ENCODE measurements at places on chromosomes 4 and X.

DNA sequence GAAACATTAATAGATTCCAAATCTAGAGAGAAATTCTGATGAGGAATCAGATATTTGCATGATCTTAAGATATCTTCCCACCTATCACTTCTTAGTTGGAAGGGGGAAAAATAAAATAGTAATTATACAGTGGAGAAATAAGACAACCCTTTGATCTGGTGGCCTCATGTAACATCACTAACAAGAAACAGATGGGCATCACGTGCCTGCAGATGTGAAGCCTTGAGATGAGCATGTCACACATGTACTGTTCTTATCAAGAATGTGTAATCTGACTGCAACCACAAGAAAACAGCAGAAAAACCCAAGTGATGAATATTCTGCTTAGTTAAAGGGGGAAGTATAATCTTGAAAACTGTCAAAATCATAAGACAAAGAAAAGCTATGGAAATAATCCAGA lies 31.4 kb upstream of the NKX6-1 start:
- DNase-seq = no peak

DNA sequence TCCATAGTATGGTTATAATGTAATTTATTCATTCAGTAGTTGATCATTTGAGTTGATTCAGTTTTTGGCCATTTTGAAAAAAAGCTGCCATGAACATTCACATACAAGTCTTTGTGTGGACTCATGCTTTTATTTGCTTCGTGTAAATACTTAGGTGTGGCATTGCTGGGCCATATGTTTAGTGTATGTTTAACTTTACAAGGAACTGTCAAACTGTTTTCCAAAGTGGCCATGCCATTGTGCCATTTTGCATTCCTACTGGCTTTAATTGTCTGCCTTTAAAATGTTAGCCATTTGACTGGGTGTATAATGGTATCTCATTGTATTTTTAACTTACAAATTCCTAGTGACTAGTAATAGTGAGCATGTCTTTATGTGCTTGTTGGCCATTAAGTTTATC lies 8.8 kb downstream of the MTM1 start:
- DNase-seq = no peak

- no peak for DNase-seq
Observed at GRCh38 chr4:174523025-174523693, 871 bp upstream of the HPGD start.

- peak; percentile 34 for DNase-seq
Observed at GRCh38 chr4:153409412-153409811, 56.7 kb upstream of the TMEM131L start.

- no peak for DNase-seq
Observed at GRCh38 chrX:7059214-7059838, 88.2 kb upstream of the STS start.

Data from AG04450 (cell line).